Spleen (tissue), 13 donors: ENCODE measurements at places on chromosomes 16 and 17.

DNA sequence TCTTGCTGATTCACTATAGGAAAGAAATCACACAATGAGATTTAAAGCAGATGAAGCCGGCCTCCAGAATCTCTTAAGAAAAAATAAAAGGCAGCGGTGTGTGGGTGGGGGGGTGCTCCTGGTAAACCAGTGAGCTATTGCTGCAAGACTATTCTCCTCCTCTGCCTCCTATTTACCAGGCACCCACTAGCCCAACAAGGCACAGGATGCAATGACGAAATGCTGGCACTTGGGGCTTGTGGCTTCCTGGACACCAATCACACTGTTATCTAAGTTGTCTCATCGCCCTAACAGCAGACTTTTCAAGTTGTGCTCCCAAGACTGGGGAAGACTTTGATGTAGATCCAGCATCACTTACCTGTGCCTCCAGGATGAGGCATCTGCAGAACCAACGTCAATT is 50.2 kb upstream of the NDRG4 start:
- H3K36me3 ChIP-seq = no peaks in the 10 kb centered on the region
- H3K27ac ChIP-seq = no peak overlapping the region
- H3K4me3 ChIP-seq = no peak overlapping the region

DNA sequence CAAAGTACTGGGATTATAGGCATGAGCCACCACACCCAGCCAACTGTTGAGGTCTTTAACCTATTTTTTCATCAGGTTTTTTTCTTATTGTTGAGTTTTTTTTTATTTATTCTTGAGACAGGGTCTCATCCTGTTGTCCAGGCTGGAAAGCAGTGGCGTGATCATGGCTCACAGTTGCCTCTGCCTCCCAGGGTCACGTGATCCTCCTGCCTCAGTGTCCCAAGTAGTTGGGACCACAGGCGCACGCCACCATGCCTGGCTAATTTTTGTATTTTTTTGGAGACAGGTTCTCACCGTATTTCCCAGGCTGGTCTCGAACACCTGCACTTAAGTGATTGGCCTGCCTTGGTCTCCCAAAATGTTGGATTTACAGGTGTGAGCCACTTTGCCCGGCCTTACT is 95.9 kb downstream of the BCAS3 start:
- no peaks in the 10 kb centered on the region for H3K36me3 ChIP-seq
- no peaks in the 10 kb centered on the region for H3K4me1 ChIP-seq
- no peak overlapping the region for H3K27ac ChIP-seq
- no peak for DNase-seq
- no peaks in the 10 kb centered on the region for H3K27me3 ChIP-seq
- H3K4me3 ChIP-seq = no peak overlapping the region

DNA sequence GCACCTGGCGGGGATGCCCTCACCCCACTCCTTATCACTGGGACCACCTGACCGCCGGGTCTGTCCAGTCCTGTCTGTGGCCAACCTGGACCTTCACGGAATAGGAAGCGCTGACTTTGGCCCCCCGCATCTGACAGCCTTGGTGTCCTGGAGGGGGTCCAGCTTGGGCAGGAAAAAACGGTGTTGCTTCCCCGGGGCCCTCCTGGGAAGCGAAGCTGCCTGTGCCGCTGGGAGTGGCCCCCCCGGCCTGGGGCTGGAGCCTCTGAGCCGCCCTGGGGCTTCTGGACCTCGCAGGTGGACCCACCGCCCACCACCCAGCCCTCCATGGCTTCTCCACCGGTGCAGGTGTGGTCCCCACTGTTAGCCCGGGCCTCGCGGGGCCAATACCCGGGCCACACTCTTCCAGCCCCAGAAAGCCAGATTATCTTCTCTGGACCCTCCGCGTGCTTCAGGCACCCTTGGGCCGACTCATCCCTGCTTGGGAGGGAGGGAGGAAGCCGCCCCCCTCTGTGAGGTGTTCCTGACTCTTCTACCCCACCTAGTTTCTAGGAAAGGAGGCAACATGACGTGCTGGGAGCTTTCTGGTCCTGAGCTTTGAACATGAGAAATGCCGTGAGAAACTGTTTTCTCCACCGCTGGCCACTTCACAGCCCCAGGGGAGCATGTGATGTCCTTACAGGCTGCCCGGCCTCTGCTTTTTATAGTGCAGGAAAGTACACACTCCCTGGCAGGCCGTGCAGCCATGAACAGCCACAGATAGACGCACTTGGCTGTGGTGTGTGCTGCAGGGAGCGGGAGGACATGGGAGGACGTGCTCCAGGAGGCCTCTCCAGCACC is 1.1 kb downstream of the C1QTNF1 start:
- peak overlapping the region; percentile 59 for H3K4me3 ChIP-seq
- peaks cover 20% of the 10 kb centered on the region for H3K27me3 ChIP-seq
- peak; percentile 66 for DNase-seq
- H3K4me1 ChIP-seq = peaks cover 82% of the 10 kb centered on the region
- no peaks in the 10 kb centered on the region for H3K36me3 ChIP-seq

DNA sequence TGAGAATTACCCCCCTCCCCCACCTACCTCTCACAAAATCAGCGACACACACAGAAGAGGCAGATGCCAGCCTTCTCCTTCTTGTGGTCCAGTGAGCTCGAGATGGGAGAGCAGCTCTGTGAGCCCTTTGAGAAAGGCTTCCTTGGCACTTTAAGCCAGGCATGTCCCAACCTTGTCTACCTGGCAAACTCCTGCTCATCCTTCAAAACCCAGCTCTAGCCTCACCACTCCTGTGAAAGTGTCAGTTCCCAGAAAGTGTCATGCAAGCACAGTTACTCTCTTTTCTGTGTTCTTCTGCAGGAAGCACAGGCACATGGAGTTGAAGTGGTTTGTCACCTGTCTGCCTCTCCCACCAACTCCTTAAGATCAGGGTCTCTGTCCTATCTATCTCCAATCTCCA is 1.6 kb downstream of the TMEM98 start:
- no peaks in the 10 kb centered on the region for H3K36me3 ChIP-seq
- peaks cover 16% of the 10 kb centered on the region for H3K4me1 ChIP-seq
- H3K27ac ChIP-seq = no peak overlapping the region
- DNase-seq = no peak

DNA sequence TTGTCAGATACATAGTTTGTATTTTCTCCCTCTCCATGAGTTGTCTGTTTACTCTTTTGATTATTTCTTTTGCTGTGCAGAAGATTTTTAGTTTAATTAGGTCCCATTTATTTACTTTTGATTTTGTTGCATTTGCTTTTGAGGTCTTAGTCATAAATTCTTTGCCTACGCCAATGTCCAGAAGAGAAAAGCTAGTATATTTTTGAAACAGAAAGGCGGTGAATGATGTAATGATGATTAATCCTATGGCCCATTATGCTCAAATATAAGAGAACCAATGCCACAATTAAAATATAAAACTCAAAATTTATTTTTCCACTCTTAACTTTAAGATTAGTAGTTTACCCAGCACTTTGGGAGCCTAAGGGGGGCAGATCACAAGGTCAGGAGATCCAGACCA is 59.8 kb upstream of the SMIM36 start:
- no peak overlapping the region for H3K27ac ChIP-seq
- no peak for DNase-seq
- peaks cover 3% of the 10 kb centered on the region for H3K4me1 ChIP-seq
- no peaks in the 10 kb centered on the region for H3K27me3 ChIP-seq
- no peak overlapping the region for H3K4me3 ChIP-seq

DNA sequence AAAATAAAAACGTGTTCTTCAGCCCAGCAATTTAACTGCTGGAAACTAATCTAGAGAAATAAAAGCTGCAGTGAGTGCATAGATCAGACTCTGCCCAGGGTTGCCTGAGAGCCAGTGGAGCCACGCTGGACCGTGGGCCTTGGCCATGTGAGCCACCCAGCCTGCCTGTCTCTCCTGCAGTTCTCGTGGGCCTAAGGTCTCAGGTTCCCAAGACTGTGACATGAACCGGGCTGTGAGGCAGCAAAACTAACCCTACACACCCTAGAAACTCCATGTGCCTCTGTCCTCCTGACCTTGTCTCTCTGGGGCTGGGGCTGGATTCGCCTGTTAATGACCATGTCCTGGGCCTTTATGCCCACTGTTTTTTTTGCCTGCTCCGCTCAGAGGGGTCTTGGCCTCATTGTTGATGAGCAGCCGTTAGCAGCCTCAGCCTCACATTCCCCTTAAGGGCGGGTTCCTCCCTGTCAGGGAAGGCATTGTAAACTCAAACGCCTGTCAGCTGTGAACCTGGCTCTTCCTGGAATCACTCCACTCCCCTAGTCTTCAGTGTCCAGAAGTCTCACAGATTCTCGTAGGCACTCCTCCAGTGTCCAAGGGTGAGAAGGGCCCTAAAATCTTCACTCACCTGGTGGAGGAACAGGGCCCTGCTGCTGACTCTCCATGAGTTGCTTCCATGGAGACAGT is 16.9 kb downstream of the C16orf90 start:
- H3K27ac ChIP-seq = no peak overlapping the region
- H3K27me3 ChIP-seq = no peaks in the 10 kb centered on the region
- no peak overlapping the region for H3K4me3 ChIP-seq
- DNase-seq = no peak
- H3K4me1 ChIP-seq = no peaks in the 10 kb centered on the region

DNA sequence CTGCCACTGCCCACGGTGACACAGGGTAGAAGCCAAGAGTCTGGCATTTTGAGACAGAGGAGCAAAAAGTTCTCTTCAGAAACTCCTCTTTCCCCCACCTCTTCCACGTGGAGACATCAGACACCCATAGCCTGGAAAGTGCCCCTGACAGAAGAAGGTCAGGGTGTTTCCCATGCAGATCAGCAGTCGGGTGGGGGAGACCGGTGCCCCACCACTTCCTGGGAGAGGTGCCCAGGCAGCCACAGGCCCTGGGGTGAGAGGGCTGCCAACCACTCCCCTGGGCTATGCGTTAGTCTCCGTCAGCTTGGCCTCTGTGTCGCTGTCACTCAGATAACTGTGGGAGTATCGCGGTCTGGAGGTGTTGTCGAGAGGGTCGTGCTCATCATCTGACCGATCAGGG is 31.5 kb downstream of the PIPOX start:
- H3K36me3 ChIP-seq = peaks cover 57% of the 10 kb centered on the region
- no peaks in the 10 kb centered on the region for H3K4me1 ChIP-seq
- no peak for DNase-seq
- H3K27me3 ChIP-seq = no peaks in the 10 kb centered on the region

- H3K4me1 ChIP-seq = no peaks in the 10 kb centered on the region
- no peak overlapping the region for H3K4me3 ChIP-seq
- no peak for DNase-seq
- H3K27ac ChIP-seq = no peak overlapping the region
- H3K27me3 ChIP-seq = no peaks in the 10 kb centered on the region
Measured at GRCh38 chr16:61814726-61815347, 221.4 kb downstream of the CDH8 start.

- no peaks in the 10 kb centered on the region for H3K4me1 ChIP-seq
- no peak overlapping the region for H3K4me3 ChIP-seq
- no peaks in the 10 kb centered on the region for H3K27me3 ChIP-seq
- peak; percentile 68 for DNase-seq
- peak overlapping the region; percentile 80 for H3K27ac ChIP-seq
Measured at GRCh38 chr16:87582216-87582965, 19.9 kb upstream of the JPH3 start.

- no peak overlapping the region for H3K27ac ChIP-seq
- H3K27me3 ChIP-seq = no peaks in the 10 kb centered on the region
- peaks cover 17% of the 10 kb centered on the region for H3K4me1 ChIP-seq
Measured at GRCh38 chr17:27499451-27500265, 43.4 kb downstream of the KSR1 start.

DNA sequence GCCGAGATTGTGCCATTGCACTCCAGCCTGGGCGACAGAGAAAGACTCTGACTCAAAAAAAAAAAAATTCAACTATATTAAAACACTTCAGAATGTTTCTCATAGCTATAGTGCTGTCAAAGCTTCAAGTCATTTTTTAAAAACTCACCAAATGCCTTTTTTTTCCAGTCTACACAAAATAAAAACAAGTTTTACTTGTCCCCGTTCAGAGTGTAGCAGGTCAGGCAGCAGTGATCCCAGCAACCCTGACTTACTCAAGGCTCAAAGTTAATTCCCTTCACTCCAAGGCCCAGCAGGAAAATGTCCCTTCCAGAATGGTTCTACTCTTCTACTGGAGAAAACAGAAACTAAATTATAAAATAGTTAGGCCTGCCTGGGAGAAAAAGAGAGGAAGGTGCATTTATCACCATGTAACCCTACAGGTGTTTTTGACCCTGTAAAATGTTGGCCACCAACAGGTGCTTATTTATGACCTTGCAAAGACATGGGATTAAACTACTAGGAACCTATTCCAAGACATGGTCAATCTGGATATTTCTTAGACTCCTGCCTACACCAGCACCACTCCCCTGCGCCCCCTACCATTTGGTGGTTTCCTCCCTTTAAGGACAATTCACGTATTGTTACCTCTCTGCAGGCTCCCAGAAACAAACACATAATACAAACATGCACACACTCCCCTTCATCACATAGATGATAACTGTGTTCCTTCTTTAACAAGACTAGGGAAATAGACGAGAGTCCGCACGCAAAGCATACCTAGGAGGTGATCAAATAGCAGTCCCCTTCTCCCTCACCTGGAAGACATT is 5.4 kb downstream of the AMFR start:
- H3K27me3 ChIP-seq = no peaks in the 10 kb centered on the region
- DNase-seq = no peak
- peaks cover 80% of the 10 kb centered on the region for H3K4me1 ChIP-seq
- H3K36me3 ChIP-seq = no peaks in the 10 kb centered on the region
- no peak overlapping the region for H3K27ac ChIP-seq

GRCh38 chr17:19574956-19575355 is 41.3 kb downstream of the SLC47A1 start:
- H3K27me3 ChIP-seq = peaks cover 9% of the 10 kb centered on the region
- no peak overlapping the region for H3K27ac ChIP-seq
- H3K4me1 ChIP-seq = no peaks in the 10 kb centered on the region
- H3K36me3 ChIP-seq = no peaks in the 10 kb centered on the region

- no peak for DNase-seq
- peak overlapping the region; percentile 89 for H3K27ac ChIP-seq
- H3K36me3 ChIP-seq = peaks cover 56% of the 10 kb centered on the region
- no peak overlapping the region for H3K4me3 ChIP-seq
Measured at GRCh38 chr17:37088459-37088858, 139.7 kb downstream of the AATF start.

- DNase-seq = no peak
- no peaks in the 10 kb centered on the region for H3K4me1 ChIP-seq
- no peak overlapping the region for H3K27ac ChIP-seq
- H3K27me3 ChIP-seq = no peaks in the 10 kb centered on the region
- no peak overlapping the region for H3K4me3 ChIP-seq
Measured at GRCh38 chr16:48057048-48057447, 98.7 kb downstream of the ABCC12 start.

GRCh38 chr16:78896280-78896679 is 704.3 kb downstream of the MAF start:
- H3K27me3 ChIP-seq = no peaks in the 10 kb centered on the region
- peak overlapping the region; percentile 9 for H3K27ac ChIP-seq
- no peak overlapping the region for H3K4me3 ChIP-seq
- H3K36me3 ChIP-seq = no peaks in the 10 kb centered on the region
- peaks cover 5% of the 10 kb centered on the region for H3K4me1 ChIP-seq

GRCh38 chr17:73803964-73804435 is 159.8 kb upstream of the SDK2 start:
- no peak for DNase-seq
- H3K4me1 ChIP-seq = no peaks in the 10 kb centered on the region
- no peak overlapping the region for H3K4me3 ChIP-seq
- no peak overlapping the region for H3K27ac ChIP-seq
- peaks cover 3% of the 10 kb centered on the region for H3K27me3 ChIP-seq

- H3K4me1 ChIP-seq = peaks cover 59% of the 10 kb centered on the region
- H3K4me3 ChIP-seq = peak overlapping the region; percentile 62
- peak overlapping the region; percentile 93 for H3K27ac ChIP-seq
Measured at GRCh38 chr16:69566981-69567680, 1.4 kb downstream of the NFAT5 start.
